ENCODE measurements at places on chromosomes 4 and X. TPM values are rescaled to one million over a fixed set of nuclear protein-coding genes. Genes with fewer than 3 reads are reported as not detected.

- no peak for DNase-seq
Observed at GRCh38 chrX:28756647-28757046, 169.4 kb downstream of the IL1RAPL1 start.

DNA sequence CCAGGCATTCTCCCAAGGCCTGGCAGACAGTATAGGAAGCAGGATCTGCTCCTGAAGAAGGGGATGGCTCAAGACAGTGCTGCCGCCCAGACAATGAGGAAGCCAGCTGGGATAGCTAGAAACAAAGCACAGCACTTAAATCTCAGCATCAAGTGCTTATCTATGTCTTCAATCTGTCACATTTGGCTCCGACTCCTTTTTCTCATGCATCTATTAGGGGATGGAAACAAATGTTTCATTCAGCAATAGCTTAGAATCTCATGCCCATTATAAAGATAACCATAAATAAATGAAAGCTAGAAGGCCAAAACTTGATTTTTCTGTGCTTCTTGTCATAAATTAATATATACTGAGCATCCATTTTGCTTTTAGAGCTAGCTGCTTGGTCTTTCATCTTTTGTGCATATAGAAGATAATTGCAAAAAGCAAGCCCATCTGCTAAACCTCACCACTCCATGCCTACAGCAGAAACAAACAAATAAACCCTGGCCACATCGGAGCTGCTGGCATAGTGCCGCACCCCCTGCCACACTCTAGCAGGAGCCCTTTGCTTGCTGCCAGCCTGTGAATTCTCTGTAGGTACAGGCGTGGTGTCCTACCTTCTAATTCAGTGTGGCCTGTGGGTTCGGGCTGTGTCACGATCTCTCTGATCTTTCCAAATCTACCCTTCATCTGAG lies 75.9 kb downstream of the AASDH start:
- no peak for DNase-seq

GRCh38 chr4:180028682-180029081 lies 2214.5 kb upstream of the TENM3 start:
- no peak for DNase-seq

GUCY1B1 gene
- 23.8 TPM for polyA plus RNA-seq

WDR17 gene
- polyA plus RNA-seq: 0.06 TPM

MAGEE2 gene
- not detected for polyA plus RNA-seq
